GM23338 (cell line): ENCODE measurements at places on chromosomes 3 and 15. TPM values are rescaled to one million over a fixed set of nuclear protein-coding genes. Genes with fewer than 3 reads are reported as not detected.

Gene CYP1A1
- total RNA-seq, result 0.50 and 1.4 TPM in 2 replicates

Gene SPATA12
- 0.10 TPM in 1 of 2 replicates, not detected in the other for total RNA-seq

Gene CHDH
- 6.6 and 31.4 TPM in 2 replicates for total RNA-seq

Gene ACTC1
- 18.6 and 26.2 TPM in 2 replicates for total RNA-seq

Gene ASB14
- total RNA-seq, result 0.08 TPM in 1 of 2 replicates, not detected in the other

Gene GRAMD2A
- total RNA-seq, result 2.8 and 3.3 TPM in 2 replicates

Gene C3orf20
- total RNA-seq, result not detected in 2 replicates

Gene GPR160
- total RNA-seq, result 55.7 and 77.0 TPM in 2 replicates

Gene TMEM45A
- total RNA-seq, result 6.5 and 7.0 TPM in 2 replicates

Gene NAA80
- 11.3 and 16.7 TPM in 2 replicates for total RNA-seq

Gene ISLR
- total RNA-seq, result 1.6 TPM in 1 of 2 replicates, not detected in the other

Gene GRM2
- 5.1 and 5.2 TPM in 2 replicates for total RNA-seq

Gene REC114
- total RNA-seq, result not detected in 2 replicates

Gene C3orf22
- total RNA-seq, result not detected in 2 replicates

Gene PFN2
- 200 and 212 TPM in 2 replicates for total RNA-seq

Gene POLQ
- 14.7 and 20.6 TPM in 2 replicates for total RNA-seq

Gene DAPK2
- total RNA-seq, result 3.1 and 3.9 TPM in 2 replicates

Gene RSL24D1
- 125 and 146 TPM in 2 replicates for total RNA-seq

Gene ACKR2
- 0.35 and 0.58 TPM in 2 replicates for total RNA-seq

Gene DPP8
- 21.7 and 23.5 TPM in 2 replicates for total RNA-seq

Gene PXYLP1
- 20.1 TPM in 2 replicates for total RNA-seq

Gene TGM5
- not detected in 2 replicates for total RNA-seq

Gene SCAANT1
- total RNA-seq, result not detected in 2 replicates

Gene LRRC31
- total RNA-seq, result not detected in 2 replicates

Gene C3orf18
- 7.7 and 10.3 TPM in 2 replicates for total RNA-seq

Gene OR5K2
- total RNA-seq, result not detected in 2 replicates

Gene TMEM207
- total RNA-seq, result not detected in 2 replicates

Gene MESP2
- total RNA-seq, result 0.16 and 1.3 TPM in 2 replicates

Gene FBXL22
- total RNA-seq, result 0.19 TPM in 1 of 2 replicates, not detected in the other

Gene MEGF11
- total RNA-seq, result 1.3 and 2.4 TPM in 2 replicates

Gene CSTA
- not detected in 2 replicates for total RNA-seq

Gene SPTSSB
- 33.0 and 33.5 TPM in 2 replicates for total RNA-seq

Gene IQCH
- 1.0 and 4.6 TPM in 2 replicates for total RNA-seq

Gene TM4SF18
- total RNA-seq, result 1.0 and 1.6 TPM in 2 replicates

Gene NPAP1
- total RNA-seq, result 0.24 and 0.47 TPM in 2 replicates

Gene CYP1A2
- not detected in 2 replicates for total RNA-seq
